ENCODE measurements at places on chromosomes 12 and 14.

DNA sequence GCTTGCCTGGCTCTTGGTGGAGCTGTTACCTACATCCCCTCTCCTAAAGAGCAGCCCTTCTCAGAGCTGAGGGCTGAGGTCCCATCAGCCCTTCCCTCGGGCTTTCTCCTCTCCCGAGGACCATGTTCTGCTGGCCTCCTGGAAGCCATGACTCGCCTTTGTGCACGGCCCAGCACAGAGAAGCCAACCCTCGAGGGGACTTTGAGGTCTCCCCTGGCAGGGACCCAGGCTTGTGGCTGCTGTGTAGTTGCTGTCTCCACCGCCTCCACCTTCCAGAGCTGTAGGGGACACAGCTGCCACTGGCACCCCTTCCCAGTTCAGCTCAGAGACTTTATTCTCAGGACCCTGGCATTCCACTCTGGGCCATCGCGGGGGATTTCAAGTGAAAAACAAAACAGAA, 22.9 kb upstream of the CCND2 start:
- no peak for DNase-seq

- no peak for DNase-seq
Measured at GRCh38 chr12:114673169-114673833, 10.7 kb downstream of the TBX3 start.

GRCh38 chr12:109899783-109900751, at the start of gene TCHP:
TSS of gene TCHP (plus strand) at chr12:109900274. CDS start at chr12:109903027, 2,753 bp downstream.
- peak; percentile 64 for DNase-seq

DNA sequence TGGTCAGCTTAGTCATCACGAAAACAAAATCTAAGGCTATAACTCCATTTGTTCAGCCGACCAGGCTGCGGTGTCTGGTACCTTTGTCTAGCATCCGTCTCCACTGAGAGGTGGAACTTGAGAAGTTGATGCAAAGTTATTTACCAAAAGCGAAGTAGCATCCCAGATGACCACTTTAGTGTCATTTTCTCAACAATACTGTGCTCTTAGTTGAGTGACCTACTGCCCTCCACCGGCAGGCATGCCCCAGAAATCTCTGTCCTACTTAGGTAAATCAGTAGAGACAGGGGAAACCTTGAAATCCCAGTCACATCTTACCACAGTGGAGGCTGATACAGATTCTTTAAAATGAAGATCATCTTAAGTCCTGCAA, 1.3 kb upstream of the ST8SIA1 start:
- DNase-seq: no peak

DNA sequence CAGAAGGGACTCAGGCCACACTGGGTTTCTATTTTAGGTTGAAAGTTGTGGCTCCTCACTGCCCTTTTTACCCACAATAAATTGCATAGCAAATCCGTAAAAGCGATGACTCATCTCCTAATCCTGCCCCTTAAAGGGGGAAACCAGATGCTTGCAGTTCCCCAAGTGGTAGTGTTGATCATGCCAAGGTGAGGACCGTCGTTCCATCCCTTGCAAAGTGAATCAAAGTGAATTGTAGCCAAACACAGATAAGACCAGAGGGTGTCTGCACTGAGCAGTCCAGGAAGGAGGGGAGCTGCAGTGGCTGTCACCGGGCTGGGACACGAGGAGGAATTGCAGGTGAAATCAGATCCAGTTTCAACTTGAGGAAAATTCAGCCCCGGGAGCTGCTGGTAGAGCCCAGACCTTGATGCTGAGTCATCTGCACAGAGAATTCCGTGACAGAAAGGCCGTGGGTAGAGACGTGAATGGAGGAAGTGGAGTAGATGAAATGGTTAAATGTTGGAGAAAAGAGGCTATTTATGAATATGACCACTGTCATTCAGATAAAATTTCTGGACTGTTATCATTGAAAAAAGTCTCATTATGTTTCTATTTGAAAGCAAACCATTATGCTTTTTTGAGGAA, 44.2 kb upstream of the MMP17 start:
- no peak for DNase-seq

- DNase-seq: no peak
Measured at GRCh38 chr14:54785778-54786770, 116.6 kb downstream of the GCH1 start.

DNA sequence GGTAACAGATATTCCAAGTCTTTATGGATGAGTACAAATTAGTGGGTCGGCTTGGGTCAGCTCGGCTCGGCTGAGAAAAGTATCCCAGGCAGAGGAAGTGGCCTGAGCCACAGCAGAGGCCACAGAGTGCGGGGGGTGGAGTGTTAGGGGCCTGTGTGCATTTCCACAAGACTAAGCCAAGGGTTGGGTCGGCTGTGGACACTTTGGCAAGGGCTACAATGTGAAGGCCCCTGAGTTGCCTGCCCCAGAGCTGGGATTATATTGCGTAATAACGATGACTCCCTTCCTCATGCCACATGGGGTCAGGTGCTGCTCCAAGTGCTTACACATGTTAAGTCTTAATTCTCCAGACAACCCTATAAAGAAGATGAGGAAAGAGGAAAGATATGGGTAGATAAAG, 11.4 kb downstream of the EVL start:
- DNase-seq: no peak

GRCh38 chr12:121451961-121452339, 52.0 kb downstream of the RNF34 start:
- no peak for DNase-seq

GRCh38 chr12:27332714-27333402, at the start of gene BMAL2:
TSS of gene BMAL2 (plus strand) at chr12:27332836. CDS start at chr12:27333073, 237 bp downstream.
- DNase-seq: peak; percentile 2

DNA sequence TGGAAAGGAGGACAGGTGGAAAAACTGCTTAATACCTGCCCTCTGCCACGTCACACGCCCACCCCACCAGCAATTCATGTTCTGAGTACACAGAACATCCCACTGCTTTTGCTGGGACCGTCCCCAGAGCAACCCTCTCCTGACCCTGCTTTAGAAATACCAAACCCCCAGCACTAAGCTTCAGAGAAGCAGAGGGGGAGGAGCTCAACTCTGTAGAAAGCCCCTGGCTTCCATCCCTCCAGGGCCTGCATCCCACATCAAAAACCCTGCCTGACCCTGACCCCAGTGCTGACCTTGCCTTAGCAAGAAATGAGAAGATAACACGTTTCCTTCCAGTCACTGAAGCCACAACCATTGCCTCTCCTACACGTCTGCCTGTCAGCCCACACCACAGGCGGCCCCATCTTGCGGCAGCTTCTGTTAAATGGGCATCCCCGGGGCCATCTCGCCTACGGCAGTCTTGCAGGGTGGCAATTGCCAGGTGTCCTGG, 19.7 kb downstream of the VDR start:
- DNase-seq: peak; percentile 15

GRCh38 chr12:62834971-62835547, 99.9 kb downstream of the PPM1H start:
- DNase-seq: no peak

DNA sequence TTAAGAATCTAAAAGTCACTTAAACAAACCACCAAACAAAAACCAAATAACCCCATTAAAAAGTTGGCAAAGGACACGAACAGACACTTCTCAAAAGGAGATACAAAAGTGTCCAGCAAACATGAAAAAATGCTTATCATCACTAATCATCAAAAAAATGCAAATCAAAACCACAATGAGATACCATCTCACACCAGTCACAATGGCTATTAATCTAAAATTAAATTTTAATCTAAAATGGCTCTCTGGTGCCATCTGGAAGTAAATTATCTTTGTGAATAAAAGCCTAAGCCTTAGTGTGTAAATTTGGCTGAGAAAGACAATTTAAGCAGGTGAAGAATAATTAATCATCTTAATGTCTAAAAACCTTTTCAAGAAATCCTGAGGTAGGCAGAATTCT, 204.5 kb upstream of the PPFIA2 start:
- DNase-seq: no peak

DNA sequence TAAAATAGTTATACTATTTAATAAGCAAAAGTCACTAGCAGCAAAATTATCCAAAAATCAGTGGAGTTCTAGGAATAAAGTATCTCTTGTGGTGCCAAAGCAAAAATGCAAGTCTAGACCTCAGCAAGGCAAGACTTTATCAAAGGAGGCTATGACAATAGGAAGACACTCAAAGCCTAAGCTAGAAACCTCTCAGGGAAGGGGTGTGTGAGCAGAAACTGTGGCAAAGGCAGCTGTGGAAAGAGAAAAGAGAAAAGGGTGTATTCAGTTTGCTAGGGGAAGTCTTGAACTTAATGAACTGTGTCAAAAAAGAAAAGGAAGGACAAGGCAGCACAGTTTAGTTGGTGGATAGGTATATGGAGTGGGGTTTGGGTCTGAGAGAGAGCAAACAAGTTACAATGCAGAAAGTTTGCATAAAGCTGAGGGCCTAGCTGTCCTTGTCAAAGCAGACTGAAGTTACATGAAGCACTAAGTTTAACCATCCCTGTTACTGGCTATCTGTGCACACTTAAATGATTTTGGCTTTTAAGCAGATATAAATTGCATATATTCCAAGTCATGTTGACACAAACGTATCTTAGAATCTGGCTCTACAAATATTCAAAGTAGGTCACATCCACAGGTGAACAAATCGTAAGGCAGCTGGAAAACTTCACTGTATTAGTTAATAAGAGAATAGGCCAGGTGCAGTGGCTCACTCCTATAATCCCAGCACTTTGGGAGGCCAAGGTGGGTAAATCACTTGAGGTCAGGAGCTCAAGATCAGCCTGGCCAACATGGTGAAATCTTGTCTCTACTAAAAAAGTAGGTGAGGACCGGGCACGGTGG, 31.0 kb upstream of the AMN1 start:
- DNase-seq: no peak

DNA sequence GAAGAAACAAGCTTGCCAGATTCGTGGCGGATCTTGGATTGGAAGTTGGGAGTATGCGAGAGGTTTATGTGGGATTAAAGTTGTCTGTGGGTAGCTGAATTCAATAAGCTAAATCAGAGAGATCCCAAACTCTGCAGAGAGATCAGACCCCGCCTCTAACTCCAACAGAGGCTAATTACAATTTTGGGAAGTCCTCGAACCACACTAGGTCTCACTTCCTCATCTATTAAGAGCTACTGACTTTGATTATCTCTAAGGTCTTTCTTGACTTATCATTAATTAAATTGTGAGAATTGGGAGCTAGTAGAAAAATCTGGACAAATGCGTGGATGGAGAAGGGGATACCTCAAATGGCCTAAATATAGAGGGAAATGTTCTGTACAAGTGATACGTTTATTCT, 9.1 kb downstream of the NTF3 start:
- DNase-seq: no peak

GRCh38 chr12:130557886-130558765, 158.0 kb downstream of the RIMBP2 start:
- DNase-seq: no peak

DNA sequence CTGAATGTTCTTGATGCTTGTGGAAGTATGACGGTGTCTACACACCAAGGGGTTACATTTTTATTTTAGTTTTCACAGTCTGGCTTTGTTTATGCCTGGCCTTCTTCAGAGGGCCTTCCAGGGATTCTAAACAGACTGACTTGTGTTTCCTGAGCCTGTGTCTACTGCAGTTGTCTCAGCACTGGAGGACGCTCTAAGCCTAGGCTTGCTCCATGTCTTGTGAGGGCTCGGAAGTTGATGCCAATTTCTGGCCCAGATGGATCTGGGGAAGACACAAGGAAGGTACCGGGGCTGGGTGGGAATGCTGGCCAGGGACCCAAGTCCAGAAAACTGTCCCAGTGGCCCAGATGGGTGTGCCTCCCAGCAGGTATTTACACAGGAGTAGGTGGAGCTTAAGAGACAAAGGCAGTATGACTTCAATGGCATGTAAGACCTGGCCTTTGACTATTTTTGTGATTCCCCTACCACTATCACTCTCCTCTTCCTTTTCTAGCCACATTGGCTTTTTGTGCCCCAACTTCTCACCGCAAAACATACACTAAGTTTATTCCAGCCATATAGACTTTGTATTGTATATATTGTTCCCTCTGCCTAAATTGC, 56.9 kb downstream of the GPR137C start:
- DNase-seq: no peak

DNA sequence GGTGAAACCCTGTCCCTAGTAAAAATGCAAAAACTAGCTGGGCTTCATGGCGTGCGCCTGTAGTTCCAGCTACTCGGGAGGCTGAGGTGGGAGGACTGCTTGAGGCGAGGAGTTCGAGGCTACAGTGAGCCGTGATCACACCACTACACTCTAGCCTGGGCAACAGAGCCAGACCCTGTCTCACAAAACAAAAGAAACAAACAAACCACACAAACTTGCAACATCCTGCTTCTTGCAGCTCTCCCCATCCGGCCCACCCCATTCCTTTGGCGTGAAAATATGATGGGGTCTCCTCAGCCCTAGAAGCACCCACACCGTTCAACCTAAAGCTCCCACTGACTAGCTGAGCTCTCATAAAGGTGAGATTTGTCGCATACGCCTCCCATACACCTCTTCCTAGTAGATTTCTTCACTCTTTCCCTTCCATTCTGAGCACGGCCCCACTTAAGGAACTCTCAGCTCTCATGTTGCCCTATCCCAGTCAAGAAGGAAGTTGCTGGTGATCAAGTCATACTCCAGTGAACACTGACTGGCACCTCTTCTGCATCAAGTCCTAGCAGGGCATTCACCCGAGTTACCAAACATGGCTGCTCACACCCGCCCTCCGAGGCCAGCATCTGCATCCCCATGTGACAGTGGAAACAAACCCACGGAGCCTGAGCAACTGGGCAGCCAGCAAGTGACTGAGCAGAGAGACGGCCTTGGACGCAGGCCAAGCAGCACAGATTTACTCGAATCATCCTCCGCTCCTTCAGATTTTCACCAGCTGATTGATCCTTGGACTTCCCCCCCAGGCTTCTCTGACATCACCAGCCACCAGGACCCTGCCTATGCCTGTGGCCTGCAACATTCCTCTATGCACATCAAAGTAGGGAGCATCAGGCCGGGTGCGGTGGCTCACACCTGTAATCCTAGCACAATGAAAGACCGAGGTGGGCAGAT, 18.9 kb upstream of the CD27 start:
- DNase-seq: no peak

GRCh38 chr14:84825481-84826251, 704.3 kb upstream of the FLRT2 start:
- no peak for DNase-seq

GRCh38 chr12:124909831-124910560, 4.5 kb downstream of the UBC start:
- no peak for DNase-seq

DNA sequence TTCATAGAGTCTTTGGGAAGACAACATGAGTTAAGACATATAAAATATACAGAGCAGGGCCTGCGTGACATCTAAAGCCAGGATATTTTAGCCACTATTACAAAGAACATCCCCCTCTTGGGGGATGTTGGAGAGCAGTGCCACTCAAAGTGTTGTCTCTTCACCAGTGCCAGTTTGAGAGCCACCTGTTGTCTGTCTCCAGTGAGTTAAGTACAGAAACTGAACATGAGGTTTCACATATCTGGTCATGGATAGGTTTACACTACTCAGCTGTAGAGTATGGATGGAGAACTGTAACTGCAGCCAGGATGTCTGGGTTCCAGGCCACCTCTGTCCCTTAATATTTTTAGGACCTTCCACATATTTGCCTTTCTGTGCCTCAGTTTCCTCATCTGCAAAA, 39.1 kb downstream of the RNFT2 start:
- no peak for DNase-seq

GRCh38 chr14:77832297-77832696, 32.4 kb downstream of the ADCK1 start:
- no peak for DNase-seq
